Kidney epithelial cell (primary cell): ENCODE measurements at places on chromosomes 13 and 19. TPM values are rescaled to one million over a fixed set of nuclear protein-coding genes. Genes with fewer than 3 reads are reported as not detected.

The SYT5 gene
- 0.17 TPM in 1 of 2 replicates, not detected in the other for total RNA-seq

The BABAM1 gene
- total RNA-seq, result 78.4 and 101 TPM in 2 replicates

The SLC15A1 gene
- 0.68 and 1.1 TPM in 2 replicates for total RNA-seq

The MEIOSIN gene
- total RNA-seq, result not detected in 2 replicates

The TMED1 gene
- total RNA-seq, result 35.0 and 37.4 TPM in 2 replicates

The CCDC169 gene
- total RNA-seq, result 3.8 and 7.3 TPM in 2 replicates
